ENCODE measurements at places on chromosomes 12 and 14.

DNA sequence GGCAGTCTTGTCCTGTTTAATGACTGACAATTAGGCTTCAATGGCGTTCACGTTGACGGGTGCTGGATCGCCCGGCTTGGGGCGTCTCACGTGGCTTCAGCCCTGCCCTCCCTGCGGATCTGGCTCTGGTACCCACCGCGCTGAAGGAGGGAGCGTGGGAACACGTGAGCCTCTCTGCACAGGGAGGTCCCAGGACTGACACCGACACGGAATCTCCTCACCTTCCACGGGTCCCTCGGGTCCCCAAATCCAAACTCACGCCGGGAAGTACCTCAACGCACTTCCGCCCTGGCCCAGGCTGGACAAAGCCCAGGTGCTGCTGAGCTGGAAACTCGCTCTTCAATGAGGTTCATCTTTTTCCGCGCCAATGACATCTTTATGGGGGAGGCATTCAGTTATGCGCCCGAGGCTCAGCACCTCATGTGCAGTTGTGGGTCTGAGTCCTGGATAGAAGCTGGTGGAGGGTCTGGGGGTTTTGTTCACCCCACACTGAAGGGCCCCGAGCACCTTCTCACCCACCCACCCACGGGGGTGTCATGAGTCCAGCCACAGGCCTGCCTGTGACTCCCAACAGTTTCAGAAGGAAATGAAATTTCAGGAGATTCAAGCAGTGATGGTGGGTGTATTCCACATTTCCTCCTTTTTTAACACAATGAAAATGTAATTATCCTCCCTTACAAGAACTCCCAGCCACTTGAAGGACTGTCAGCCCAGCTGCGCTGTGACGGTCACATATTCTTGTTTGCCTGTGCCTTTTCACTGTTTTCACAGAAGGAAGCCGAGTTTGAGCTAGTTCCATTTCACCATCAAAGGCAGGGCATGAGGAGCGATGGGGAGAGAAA is 251.7 kb upstream of the SFSWAP start:
- DNase-seq = no peak

DNA sequence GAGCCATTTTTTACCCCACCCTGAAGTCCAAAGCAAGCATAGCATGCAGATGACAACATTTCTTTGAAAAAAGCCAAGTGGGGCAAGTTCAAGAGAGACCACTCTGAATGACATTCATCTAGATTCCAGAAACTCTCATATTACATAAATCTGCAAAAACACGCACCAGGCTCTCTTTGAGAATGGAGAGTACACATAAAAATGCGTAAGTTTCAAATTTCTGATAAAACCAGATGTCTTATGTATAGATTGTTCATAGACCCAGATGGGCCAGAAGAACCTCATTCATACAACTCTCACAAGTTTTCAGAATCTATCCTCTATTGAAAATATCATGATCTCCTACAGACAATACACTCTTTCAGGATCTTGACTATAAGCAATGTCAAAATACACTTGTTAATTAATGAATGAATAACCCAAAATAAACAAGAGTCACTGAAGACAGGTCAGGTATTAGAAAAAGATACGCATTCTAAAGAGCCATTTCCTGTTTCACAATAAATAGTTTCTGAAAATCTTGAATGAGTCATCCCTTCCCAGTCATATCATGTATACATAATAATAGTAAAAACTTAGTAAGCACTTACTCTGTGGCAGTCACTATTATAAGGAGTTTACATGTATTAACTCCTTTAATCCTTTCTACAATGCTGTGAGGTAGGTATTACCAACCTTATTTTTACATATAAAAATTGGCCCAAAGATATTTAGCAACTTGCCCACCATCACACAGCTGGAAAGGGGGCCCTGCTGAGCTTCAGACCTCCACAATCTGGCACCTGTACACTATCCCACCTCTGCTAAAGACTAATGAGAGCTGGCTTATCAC is 72.0 kb downstream of the PPP2R5E start:
- no peak for DNase-seq

DNA sequence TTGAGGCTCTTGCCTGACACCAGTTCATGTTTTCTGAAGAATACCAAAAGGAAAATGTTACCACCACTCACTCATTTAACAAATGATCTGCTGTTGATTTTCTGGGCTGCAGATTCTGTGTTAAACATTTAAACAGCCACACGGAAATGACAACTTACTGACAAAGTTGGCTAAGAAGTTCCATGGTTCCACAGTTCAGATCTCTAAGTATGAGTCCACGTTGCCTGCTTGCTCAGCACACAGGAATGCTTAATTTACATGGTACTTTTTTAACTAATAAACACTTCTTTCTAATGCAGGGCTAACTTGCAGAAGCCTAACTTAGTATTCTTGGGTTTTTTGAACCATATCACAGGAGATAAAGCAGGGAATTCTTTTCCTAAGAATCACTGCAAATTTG is 34.7 kb downstream of the PTGER2 start:
- no peak for DNase-seq

DNA sequence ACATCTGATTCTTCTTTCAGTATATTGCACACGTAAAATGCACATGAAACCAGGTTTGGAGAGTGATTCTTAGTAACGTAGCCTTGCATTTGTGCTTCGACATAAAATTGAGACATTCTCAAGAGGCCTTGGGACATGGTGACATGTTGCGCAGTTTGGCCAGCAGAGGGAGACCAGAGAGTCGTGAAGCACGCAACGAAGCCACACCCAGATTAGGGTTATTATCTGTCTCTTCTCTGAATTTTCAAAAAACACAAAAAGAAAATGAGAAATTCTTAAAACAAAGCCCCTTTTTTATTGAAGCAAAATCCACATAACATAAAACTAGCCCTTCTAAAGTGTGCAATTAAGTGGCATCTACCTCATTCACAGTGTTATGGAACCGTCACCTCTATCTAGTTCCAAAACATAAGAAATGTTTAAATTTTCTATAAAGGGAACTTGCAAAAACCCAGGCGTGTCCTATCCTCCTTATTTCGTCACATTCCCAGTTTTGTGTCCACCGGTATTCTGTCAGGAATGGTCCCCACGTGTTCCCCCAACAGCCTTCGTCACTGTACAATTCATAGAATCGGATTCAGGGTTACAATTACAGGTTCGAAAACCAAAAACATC is 108.8 kb upstream of the ATF7IP start:
- DNase-seq = peak; percentile 58

DNA sequence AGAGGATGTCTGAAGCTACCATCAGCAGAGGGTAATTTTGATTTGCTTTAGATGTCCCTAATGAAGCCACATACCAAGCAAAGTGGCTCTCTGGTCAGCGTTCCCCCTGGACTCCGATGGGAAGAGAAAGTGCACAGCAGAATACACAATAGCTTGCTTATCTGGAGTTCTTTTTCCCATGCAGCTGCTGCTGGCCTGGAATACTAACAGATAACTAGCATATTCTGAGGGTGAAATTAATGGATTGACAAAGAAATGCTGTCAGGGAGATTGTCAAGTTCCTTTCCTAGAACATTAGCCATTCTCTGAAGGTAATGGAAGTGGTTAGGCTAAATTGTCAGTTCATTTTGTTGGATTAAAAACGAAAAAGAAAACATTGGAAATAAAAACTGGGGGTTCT is 391.3 kb downstream of the FLRT2 start:
- DNase-seq = no peak

DNA sequence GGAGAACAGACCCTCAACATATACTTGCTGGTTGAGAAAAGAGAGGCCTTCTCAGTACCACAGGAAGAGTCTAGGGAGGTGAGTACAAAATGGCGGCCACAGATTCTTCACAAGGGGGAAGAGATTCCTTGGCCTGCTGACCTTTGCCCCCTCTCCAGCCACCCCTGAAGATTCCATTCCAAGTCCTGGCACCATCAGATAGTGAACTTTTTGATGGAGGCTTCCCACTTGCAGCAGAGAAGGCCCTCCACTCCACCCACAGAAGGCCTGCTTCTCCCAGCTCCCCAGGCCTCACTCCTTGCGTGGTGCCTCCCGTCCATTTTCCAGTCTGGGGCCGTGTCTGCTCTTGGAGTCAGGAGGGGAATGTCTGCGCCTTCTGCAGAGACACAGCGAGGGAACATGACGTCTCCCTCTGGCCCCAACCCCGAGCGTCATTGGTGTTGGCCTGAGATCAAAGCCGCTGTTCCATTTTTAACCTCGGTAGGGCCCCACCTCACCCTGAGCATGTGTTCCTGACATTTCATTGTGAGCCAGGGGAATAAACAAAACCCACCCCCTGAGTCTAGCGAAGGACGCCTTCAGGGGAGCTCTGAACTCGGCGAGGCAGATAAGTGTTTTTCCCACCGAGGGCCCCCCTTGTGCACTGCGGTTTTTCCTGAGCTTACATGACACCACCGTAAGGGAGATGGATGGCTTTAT is 268.7 kb upstream of the TBX3 start:
- DNase-seq = no peak

DNA sequence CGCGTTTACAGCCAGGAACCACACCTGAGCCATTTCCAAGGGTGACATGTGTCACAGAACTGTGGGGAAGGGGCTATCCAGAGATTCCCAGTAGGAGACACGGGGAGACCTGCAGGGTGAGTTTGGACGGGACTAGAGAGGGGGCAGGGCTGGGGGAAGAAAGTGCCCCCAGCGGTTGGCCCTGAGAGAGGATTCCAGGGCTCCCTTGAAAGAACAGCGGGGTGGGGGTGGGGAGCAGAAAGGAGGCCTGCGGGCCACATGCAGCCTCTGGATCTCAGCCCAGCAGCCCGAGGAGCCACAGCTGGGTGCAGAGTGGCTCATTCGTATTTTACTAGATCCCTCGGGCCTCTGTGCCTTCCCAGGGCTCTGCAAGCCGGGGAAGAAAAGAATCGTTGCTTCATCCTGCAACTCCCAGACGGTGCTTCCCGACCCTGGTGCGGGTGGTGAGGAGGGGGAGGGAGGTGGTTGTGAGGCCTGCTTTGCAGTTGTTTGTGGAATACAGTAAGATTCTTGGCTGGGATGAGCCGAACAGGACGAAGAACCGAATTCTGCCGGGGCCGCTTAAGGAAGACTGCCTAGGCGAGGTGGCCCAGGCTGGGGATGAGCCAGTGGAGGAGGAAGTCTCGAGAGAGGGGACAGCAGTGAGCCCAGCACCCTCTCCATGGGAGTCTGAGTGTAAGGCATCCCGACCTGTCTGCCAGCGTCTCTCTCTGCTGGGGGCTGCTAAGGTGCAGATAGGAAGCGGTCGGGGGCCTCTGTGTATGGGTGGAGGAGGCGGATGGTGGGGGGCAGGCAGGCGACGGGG is 36.1 kb upstream of the ANKRD9 start:
- DNase-seq = no peak

- no peak for DNase-seq
Measured at GRCh38 chr12:86712425-86712843, 456.2 kb upstream of the MGAT4C start.

DNA sequence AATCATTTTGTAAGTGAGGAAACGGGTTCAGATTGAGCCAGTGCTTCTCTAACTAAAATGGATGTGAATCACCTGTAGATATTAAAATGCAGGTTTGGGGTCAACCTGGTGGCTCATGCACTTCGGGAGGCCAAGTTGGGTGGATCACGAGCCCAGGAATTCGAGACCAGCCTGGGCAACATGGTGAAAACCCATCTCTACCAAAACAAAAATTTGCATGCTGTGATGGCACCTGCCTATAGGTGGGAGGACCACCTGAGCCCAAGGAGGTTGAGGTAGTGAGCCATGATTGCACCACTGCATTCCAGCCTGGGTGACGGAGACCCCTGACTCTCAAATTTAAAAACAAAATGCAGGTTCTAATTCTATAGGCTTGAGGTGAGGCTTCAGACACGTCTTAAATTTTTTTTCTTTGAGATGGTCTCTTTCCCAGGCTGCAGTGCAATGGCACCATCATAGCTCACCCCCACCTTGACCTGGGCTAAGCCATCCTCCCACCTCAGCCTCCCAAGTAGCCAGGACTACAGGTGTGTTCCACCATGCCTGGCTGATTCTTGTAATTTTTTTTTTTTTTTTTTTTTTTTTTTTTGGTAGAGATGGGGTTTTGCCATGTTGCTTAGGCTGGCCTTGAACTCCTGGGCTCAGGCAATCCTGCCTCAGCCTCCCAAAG is 9.0 kb downstream of the TUBA1C start:
- DNase-seq = no peak

GRCh38 chr14:47660158-47660557 is 15.2 kb downstream of the MDGA2 start:
- DNase-seq = no peak

DNA sequence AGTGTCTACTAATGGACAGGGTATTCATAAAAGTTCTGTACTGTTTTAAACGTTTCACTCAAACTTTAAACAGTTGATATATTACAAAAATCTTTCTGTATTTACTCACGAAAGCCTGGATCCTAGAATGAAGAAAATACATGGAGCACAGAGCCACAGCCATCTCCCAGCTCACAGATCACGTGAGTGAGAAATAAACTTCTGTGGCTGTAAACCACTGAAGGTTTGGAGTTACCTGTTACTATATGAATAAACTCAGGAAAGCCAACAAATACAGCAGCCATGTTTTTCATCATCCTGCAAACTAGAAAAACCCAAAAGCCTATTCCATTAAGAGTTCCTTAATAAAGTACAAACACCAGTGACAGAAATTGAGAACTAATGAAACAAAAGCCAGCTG is 867 bp upstream of the TDG start:
- DNase-seq = no peak

DNA sequence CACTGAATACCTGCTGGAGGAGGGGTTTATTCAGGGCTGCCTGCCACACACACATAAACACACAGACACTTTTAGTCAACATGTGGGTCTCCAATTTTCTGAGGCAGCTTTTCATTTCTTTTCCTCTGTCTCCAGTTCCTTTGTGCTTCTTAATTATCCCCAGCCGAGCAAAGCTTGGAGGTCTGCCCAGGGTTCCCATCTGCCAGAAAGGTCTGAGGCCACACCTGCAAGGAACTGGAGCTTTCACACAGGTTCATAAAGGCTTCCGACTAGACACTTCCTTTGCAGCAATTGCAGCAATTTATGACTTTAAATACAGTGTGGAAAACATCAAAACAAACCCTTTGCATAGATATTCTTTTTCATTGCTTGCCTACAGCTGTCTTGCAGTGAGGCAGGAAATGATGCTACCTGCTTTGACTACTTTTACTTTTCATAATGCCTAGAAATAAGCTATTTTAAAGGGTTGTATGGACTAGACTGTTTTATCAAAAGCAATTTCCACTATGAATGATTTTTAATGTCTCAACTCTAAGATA is 1318.9 kb downstream of the AACS start:
- DNase-seq = no peak

- no peak for DNase-seq
Measured at GRCh38 chr14:106094654-106095189, 568.3 kb downstream of the TMEM121 start.

DNA sequence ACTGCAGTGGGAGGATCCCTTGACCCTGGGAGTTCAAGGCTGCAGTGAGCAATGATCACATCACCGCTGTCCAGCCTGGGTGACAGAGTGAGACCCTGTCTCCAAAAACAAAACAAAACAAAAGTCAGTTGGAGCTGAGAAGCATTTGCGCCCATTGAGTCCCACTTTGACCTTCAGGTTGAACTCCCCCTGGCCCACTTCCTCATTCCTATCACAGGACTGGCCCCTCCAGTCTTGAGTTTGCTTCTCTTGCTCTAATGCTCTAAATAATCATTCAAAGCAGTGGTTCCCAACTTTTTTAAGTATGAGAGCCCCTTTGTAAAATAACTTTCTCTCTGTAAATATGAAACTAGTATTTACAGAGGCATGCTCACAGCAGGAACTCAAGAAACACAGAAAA is 28.0 kb upstream of the GSC start:
- no peak for DNase-seq
